ENCODE measurements at places on chromosomes 2 and 18.

DNA sequence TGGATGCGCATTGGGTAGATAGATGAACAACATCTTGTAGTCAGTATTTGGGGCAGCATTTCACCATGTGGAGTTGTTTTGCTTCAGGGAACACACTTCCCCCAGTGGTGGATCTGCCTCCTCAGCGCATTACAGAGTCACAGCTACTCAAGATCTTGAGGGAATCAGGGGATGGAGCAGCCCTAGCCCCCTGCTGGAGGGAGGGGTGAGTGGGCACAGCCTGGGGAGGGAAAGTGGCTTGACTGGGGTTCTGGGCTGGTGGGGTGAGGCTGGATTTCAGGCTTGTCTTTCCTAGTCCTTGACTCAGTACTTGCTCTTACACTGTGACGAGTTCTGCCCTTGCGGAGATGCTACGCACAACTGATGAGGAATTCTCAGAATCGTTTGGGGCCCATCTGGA, 271.0 kb upstream of the HS6ST1 start:
- DNase-seq: no peak

DNA sequence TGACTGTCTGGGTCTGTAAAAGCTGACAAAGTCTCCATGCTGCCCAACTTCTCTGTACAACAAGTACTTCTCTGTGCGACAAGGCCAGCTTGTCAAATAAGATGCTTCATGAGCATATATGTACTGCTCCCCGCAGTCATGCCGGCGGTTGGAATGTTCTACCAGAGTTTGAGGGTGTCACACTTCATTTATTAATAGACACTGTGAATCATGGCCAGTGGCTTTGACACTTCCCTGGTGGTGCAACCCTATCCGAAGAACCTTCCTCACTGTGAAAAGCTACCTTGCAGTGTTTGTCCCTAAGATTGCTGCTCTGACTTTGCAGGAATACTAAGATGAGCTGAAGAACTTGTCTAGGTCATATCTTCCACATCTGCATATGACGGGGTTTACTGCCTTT, 120.9 kb upstream of the NRP2 start:
- no peak for DNase-seq

DNA sequence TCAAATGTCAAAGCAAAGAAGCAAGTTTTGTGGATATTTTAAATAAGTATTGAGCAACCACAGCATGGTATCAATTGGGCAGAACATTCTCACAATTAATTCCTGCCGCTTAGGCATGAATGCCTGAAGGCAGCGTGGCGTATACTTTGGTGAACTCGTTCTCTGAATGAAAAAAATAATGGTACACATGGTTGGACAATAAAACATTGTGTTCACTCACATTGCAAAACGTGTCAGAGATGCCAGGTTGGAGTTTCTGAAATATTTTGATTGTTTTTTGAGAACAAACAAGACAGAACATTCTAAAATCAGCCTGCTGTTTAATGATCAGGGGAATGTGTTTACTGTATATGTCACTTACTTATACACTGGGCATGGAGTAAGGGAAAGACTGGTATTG, 254.2 kb downstream of the CDH2 start:
- DNase-seq: no peak

- no peak for DNase-seq
Measured at GRCh38 chr2:193539188-193539587, 1344.5 kb upstream of the TMEFF2 start.

- DNase-seq: no peak
Measured at GRCh38 chr2:110669079-110669478, 8.8 kb downstream of the BUB1 start.

DNA sequence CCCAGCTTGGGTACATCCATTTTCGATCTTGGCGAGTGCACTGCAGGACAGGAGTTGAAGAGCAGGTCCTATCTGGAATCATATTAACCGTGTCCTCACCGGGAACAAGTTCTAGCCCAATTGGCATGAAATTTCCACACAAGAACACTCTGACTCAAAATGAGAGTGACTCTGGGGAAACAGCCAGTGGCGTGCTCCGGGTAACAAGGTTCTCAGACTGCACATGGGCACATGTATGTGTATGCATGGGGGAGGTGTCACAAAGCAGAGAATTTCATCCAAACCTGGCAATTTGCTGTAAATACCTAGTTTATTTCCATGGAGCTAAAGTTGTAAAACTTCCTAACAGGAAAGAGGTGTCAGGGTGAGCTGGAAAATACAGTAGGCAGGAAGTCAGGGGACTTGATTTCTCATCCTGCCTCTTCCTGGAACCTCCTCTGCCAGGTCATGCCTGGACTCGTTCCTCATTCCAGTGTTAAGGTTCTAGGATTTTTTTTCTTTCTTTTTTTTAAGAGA, 1.7 kb downstream of the TUBB6 start:
- peak; percentile 19 for DNase-seq

GRCh38 chr2:223260681-223261080, 208.7 kb downstream of the KCNE4 start:
- DNase-seq: peak; percentile 42
